Left lobe of liver (tissue), 2 donors: ENCODE measurements at places on chromosomes 3 and 15.

DNA sequence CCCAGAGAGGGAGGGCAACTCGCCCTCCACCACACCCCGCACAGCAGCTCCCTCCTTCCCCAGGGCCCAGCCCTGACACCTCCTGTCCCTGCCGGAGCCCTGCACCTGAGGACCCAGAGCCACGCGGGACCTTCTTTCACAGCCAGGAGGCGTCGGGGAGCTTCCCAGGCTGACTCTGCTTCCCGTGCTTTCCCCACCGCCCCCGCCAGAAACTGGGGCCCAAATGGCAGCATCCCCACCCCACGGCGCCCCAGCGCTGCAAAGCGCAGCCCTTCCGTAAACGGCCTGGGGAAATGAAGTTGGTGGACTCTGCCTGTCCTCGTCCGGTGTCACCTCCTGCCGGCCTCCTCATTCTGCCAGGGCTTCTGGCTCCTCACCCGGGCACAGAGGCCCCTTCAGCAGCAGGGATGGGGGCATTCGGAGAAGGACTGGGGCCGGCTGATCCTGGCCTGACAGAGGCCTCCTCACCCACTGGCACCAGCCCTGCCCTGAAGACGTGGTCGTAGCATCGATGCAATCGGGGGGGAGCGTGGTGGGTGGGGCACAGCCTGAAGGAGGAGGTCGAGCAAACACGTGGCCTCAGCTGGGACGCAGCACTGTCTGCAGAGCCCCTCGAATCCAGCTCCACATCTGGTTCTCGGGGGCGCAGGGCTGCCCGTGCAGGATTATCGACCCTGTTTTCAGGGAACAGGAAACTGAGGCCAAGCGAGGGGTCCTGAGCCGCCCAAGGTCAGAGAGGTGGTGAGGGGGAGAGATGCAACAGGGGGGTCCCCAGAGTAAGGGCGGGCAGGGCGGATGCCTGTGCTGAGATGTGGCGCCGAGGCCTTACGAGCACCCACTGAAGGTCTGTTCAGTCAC is 235.4 kb downstream of the XXYLT1 start:
- DNase-seq: no peak

DNA sequence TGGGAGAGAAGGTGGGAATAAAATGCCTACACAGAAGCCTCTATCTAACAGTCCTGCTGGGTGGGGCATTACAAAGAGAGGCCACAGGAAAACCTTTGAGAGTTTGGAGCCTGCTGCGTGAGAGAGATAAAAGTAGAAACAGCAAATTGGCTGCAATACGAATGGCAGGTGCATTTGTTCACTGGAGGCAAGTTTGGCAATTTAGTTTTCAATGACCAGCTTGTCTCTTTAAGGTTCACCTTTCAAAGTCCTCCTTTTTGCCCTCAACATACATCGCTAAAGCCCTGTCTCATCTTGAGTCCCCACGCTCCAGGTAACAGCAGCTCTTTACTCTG is 405.7 kb downstream of the LSAMP start:
- no peak for DNase-seq

GRCh38 chr15:57923750-57924149 is 141.8 kb downstream of the ALDH1A2 start:
- DNase-seq: no peak

DNA sequence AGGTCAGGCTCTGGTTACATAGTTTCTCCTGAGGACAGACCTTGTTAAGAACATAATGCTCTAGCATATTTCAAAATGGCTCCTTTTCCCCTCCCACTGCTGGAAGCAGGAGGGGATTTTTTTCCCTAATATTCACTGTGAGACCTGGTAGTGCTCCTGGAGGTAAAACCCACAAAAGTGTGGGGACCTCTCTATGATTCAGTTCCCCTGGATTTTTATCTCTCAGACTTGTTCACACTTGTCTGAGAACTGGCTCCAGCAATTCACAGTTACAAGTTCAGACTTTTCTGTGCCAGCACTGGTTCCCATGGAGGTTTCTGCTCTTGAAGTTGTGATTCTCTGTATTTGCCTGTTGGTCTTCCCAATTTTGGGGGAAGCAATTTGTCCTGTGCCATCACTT is 36.3 kb upstream of the PCOLCE2 start:
- DNase-seq: no peak

- DNase-seq: no peak
Measured at GRCh38 chr3:59810606-59811005, 760.8 kb upstream of the CFAP20DC start.

- no peak for DNase-seq
Measured at GRCh38 chr3:135991621-135992020, 26.1 kb downstream of the PPP2R3A start.

- DNase-seq: no peak
Measured at GRCh38 chr3:150871192-150871591, 34.0 kb downstream of the MINDY4B start.

DNA sequence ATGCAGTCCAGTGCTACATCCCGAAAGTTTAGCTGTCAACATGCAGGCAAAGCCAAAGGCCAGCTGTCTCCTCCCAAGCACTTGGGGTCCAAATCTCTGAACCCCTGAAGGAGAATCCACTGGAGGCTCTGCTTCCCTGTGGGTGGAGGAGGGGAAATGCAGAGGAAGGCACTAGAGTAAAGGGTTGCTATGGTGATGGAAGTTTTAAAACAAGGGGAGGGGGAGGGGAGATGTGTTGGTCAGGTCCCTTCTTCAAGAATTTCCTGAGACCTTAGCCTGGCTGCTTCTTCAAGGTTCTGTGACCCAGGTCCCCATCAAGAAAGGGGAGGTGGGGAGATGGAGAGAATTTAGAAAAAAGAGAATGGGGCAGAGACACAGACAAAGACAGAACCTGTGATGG is 2.3 kb downstream of the CAMKV start:
- DNase-seq: no peak

GRCh38 chr3:42960282-42960681 is 18.8 kb upstream of the GASK1A start:
- no peak for DNase-seq

DNA sequence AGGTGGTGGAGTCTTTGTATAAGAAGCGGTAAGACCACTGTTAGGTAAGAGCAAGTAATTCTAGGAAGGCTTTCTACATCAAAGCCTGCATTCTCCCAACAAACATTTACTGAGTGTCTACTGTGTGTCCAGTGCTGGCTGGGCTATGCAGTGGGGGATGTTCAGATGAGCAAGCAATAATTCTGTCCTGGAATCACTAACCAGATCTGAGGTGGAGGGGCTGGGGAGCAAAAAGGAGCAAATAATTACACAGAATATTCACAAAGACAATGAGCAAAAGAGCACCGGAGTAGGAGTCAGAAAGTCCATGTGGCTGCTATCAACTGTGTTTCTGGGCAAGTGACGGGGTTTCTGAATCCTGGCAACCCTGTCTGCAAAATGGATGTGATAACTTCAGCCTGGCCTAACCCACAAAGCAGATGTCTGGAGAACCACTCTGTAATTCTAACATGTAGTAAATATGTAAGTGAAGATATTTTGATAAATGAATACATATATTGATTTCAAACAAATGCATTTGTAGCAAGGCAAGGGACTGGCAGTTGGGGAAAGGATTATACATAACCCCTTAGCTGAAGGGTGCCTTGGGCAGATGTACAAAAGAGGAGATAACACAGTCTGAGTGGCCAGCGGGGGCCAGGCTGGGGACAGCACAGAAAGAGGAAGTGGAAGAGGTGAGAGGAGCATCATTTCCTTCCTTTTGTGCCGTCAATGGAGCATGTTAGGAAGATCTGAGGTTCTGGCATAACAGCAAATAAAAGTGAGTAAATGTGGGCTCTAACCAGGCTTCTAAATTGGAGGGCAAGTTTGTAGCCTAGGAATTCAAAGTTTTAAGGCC is 28.8 kb downstream of the CYP8B1 start:
- DNase-seq: peak; percentile 44

DNA sequence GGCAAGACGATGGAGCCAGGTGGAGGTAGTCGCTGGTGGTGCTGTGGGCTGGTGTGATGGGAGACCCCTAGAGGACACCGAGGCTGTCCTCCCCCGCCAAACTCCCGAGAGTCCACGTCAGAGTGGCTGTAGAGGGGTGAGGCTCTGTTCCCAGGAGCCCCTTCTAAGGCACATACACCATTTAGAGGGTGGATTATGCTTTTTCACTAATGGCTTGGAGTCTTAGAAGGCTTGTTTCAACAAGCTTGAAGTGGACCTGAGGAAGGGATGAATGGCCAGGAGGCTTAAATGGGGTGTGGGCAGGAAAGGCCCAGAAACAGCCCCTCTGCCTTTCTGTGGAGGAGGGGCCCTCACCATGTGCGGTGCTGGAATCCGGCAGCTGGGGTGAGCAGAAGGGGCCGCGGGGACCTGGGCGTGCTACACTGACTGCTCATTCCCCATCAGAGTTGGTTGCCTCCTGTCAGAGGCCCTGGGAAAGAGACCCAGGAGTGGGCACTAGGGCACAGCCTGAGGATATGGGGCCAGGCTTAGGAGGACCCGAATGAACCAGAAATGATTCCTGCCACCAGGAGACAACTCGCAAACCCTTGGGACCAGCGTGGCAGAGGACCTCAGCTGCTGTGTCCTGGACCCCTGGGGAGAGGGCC is 66.2 kb downstream of the FEM1B start:
- no peak for DNase-seq

DNA sequence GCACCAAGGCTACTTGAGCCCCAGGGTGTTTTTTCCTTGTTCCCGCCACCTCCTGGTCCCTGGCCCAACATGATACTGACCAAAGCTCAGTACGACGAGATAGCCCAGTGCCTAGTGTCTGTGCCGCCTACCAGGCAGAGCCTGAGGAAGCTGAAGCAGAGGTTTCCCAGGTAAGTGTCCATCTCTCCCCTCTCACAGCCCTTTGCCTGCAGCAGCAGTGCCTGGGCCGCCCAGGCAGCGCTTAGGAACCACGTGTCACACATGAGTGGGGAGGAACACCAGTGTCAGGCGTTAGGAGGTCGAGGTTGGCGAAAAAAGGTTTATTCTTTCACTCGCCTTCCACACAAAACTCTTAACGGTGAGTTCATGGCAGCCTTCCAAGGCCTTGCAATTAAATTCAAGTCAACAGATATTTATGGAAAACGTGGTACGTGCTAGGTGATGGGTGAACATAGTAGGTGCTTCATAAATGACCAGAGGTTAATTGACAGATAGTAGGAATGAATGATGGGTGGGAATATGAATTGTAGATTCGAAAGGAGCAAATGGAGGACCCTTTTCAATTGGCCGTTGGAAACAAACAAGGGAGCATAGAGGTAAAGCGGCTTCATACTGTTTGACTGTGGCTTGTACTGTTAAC is 486 bp downstream of the CDIN1 start:
- no peak for DNase-seq

GRCh38 chr3:87101861-87102625 is 111.1 kb upstream of the VGLL3 start:
- no peak for DNase-seq

DNA sequence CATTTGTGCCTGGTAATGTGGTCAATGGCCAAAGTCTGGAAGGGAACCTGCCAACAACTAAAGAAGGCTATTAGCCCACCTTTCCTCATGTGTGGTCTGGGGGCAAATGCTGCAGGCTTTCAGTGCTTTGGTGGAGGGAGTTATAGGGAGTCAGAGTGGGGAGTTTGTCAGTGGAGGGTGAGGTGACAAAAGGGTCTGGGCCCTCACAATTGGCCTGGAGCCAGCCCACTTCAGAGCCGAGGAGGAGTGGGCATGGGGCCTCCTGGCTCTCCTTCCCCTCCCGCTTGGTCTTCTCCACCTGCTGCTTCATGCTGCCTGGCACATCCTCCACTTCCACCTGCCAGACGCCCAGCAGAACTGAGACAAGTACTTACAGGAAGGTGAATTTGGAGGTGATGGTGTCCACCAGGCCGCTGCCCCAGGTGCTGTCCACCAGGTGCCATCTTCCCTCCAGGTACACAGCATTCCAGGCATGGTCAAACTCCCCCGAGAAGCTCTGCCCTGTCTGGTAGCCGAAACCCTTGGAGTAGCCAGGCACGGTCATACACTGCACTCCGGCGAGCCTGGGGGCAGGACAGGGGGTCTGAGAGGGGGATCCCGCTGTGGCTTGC is 40.9 kb downstream of the KY start:
- DNase-seq: no peak

GRCh38 chr3:28606283-28606682 is 257.7 kb upstream of the AZI2 start:
- no peak for DNase-seq
